GM12864 (cell line): ENCODE measurements at places on chromosomes 1 and 21.

DNA sequence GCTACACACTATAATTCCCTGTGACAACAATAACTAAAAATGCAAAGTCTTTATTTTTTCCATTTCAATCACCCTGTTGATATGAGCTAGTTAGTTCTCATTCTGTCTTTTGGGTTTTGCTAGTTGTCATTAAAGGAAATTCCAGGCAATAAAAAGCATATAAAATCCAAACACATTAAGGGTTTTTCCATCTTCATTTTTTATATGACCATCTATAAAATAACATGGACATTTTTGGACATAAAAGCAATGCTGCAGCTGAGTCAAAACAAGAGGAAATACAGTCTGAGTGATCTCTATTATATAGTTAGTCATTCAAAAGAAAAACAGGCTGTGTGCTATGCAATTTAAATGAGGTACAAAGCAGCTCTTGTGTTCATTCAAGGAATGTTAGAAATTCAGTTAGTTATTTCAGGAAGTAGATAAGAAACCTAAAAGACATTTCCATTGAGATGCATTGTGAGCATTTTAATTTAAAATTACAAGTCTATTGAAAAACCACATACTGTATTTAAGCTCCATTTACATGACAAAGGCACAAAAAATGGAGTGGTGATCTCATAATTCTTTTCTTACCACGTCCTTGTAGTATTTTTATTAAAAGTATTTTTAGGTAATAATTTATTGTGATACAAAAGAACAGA is 67.3 kb upstream of the BCL10 start:
- DNase-seq, result no peak

DNA sequence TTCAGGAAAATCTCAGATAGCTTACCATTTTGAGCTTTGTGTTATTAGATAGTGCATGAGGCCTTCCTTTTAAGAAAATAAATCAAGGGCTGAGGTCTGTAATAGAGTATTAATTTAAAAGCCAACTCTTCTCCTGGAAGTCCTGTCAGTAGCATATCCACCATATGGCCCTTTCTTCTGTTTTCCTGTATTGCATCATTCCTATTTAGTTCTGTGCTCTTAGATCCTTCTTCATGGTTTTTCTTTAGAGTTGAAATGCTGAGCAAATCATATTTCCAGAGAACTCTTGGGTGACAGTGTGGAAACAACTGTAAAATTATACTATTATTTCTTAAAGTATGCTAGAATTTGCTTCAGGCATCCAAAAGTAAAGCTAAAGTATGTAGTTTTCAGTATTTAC is 91.7 kb downstream of the TTC3 start:
- no peak for DNase-seq

DNA sequence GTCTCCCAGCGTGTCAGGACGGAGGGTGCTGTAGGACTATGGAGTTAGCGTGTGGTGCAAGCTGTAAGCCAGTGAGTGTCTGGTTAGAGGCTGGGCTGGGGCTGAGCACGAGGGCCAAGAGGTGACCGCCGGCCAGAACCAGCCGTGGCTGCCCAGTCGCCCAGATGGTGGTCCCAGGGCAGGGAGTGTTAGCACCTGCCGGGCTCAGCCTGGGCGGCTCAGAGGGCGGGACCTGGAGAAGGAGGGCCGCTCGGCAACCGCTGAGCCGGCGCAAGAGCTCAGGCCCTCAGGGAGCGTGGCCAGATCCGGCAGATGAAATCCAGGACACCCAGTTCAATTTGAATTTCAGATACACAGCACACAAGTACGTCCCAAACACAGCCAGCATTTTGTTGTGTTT is 87.9 kb downstream of the PRDM16 start:
- DNase-seq, result no peak

- DNase-seq, result peak; percentile 94
Observed at GRCh38 chr1:21779613-21780521, 3.1 kb downstream of the USP48 start.

- no peak for DNase-seq
Observed at GRCh38 chr1:200176798-200177197, 149.3 kb downstream of the NR5A2 start.

GRCh38 chr1:8598060-8598724 is 219.2 kb downstream of the RERE start:
- DNase-seq, result no peak

GRCh38 chr1:37474046-37474696 is at the start of gene ZC3H12A:
Gene ZC3H12A, plus strand, starts transcription at chr1:37474580. Its CDS starts 917 bp downstream, at chr1:37475497.
- peak; percentile 70 for DNase-seq

GRCh38 chr1:211331011-211331709 is 4.5 kb downstream of the TRAF5 start:
- DNase-seq, result no peak
